ENCODE measurements at places on chromosomes 1 and 21.
A peak's percentile ranks its signal among the peaks of the same experiment; 100 is the strongest.

DNA sequence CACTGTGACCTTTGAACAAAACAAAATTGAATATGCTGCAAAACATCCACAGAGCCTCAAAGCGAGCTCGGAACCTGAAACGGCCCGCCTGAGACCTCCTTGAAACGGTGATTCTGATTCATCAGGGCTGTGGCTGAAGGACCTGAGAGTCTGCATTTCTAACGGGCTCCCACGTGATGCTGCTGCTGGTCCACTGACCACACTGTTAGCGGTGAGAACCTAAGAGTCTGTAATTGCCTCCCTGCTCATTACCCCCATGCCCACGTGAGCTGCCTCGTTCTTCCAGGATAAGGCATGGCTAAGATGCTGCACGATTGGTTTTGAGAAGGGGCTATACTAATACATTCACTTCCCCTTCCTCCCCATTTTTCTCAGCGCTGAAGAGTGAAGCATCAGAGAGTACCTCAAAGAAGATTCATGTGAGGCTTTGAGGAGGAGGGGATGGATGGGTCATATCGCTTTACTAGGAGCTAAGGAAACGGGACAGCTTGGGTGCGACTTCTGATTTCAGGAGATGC, 9.7 kb downstream of the TLR5 start:
- no peak for DNase-seq

- DNase-seq, result no peak
These were observed 2131.7 kb downstream of the MRPL39 start for GRCh38 chr21:23475281-23476219.

- peak; percentile 63 for DNase-seq
These were observed 456 bp upstream of the SMYD2 start for GRCh38 chr1:214280386-214281020.

DNA sequence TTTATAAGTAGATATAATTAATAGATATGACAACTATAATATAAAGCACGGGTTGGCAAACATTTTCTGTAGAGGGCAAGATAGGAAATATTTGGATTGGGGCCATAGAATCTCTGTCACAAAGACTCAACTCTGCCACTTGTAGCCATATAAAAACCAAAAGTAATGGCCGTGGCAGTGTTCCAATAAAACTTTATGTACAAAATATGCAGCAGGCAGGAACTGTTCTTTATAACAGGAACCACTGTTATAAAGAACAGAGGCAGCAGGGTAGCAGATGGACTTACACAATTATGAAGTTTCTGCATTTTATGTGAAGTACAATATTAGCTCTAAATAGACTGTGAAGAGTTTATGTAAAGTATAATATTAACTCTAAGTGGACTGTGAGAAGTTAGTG, 16.9 kb upstream of the QSOX1 start:
- no peak for DNase-seq

- peak; percentile 54 for DNase-seq
These were observed 13.1 kb downstream of the KRTAP13-1 start for GRCh38 chr21:30408782-30409494.

DNA sequence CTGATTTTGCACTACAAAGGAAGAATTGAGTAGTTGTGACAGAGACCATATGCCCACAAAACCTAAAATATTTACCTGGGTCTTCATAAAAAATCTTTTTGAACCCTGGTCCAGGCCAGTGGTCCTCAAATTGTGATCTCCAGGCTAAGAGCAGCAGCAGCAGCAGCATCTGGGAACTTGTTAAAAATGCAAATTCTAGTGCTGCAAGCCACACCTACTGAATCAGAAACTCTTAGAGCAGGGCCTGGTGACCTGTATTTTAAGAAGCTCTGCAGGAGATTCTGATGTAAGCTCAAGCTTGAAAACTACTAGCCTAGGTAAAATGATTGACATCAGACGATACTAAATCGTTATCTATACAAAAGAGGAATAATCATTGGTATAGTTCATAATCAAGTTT, 112.2 kb downstream of the LRRC7 start:
- no peak for DNase-seq

DNA sequence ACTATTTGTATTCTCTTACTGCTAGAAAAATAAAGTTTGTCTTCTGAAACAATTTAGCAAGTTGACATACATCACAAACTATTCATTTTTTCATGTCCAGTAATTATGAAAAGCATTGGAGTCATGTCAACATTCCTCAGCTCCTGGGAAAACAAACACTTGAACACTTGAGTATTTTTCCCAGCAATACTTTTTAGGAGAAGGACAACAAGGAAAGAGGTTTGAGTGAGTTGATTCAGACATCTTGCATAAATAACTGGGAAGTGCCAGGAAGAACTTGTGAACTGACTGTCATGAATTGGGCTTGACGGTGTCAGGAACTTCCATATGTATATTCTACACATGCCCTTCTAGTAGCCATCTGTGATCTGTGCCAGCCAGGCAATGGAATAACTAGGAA, 195.6 kb downstream of the HMCN1 start:
- DNase-seq, result no peak

DNA sequence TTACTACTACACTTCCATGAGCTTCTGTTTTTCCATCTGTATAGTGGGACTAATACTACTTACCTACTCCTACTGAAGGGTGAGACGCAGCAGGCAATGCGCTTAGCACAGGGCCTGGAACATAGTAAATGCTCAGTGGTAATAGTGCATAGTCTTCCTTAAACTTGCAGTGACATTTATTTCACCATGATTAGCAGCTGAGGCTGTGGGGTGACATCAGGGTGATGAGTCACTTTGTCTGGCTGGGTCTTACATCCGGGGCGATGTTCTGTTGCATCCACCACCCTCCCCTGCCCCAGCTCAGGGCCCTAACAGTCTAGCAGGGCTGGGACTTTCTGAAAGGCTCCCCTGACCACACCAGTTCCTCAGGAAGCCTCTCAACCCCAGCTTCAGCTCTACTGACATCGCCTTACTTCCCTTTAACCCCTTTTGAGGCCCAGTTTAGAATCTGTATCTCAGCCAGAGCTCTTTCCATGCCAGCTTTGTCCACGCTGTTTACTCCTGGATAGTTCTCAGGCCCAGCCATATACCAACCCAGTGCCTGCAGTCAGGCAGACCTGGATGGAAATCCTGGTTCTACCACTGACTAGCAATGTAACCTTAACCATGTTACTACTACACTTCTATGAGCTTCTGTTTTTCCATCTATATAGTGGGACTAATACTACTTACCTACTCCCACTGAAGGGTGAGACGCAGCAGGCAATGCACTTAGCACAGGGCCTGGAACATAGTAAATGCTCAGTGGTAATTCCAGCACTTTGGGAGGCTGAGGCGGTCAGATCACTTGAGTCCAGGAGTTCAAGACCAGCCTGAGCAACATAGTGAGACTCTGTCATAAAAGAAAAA, 66.3 kb downstream of the CD58 start:
- peak; percentile 85 for DNase-seq

- no peak for DNase-seq
These were observed 71.7 kb downstream of the SETD4 start for GRCh38 chr21:35988416-35989137.

- no peak for DNase-seq
These were observed 27.3 kb downstream of the VANGL2 start for GRCh38 chr1:160427625-160428024.

GRCh38 chr1:41381692-41382479, 20.7 kb downstream of the FOXO6 start:
- no peak for DNase-seq

GRCh38 chr1:54053745-54054437, 483 bp downstream of the TCEANC2 start:
- DNase-seq, result no peak

GRCh38 chr1:45171575-45171974, 34.8 kb downstream of the ZSWIM5 start:
- no peak for DNase-seq

- no peak for DNase-seq
These were observed 60.0 kb downstream of the LTN1 start for GRCh38 chr21:28932717-28933116.

DNA sequence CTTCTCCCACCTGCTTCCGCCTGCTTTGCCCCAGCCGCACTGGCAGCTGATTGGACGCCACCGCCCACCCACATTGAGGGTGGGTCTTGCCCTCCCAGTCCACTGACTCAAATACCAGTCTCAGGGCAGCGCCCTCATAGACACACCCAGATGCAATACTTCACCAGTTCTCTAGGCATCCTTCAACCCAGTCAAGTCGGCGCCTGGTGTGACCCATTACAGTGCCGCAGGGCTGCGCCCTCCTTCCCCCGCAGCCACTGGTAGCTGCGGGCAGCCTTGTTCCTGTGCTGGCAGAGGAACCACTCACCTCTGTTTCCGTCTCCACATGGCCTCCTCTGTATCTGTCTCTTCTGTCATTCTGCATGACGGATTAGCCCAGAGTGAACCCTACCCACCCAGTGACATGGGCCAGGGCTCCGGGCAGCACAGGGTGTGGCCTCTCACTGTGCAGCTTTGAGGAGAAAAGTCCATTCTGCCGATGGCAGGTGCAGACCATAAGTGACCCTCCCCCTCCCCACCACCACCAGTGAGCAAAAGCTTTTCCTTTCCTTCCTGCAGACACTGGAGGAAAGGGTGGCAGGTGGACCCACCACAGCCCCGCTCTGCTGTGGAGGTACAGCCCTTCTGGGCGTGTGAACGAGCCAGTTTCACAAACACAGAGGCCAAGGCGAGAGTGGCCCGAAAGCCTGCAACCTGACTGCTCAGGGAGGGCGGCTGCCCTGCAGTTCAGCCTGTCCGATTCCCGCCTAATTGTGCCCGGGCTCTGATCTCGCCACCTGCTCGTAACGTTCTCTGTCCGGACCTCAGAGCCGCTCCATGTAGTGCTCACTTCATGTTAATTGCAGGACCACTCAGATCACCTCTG, 57.1 kb downstream of the FAAP20 start:
- DNase-seq, result no peak

- peak; percentile 98 for DNase-seq
These were observed 11.4 kb downstream of the BTBD19 start for GRCh38 chr1:44819608-44820327.

DNA sequence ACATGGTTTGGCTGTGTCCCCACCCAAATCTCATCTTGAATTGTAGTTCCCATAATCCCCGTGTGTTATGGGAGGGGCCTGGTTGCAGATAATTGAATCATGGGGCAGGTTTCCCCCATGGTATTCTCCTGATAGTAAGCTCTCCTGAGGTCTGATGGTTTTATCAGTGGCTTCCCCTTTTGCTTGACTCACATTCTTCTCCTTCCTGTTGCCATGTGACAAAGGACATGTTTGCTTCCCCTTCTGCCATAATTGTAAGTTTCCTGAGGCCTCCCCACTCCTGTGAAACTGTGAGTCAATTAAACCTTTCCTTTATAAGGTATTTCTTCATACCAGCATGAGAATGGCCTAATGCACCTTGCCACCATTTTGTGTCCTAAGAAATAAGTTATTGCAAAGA, 415.0 kb downstream of the COL11A1 start:
- no peak for DNase-seq

DNA sequence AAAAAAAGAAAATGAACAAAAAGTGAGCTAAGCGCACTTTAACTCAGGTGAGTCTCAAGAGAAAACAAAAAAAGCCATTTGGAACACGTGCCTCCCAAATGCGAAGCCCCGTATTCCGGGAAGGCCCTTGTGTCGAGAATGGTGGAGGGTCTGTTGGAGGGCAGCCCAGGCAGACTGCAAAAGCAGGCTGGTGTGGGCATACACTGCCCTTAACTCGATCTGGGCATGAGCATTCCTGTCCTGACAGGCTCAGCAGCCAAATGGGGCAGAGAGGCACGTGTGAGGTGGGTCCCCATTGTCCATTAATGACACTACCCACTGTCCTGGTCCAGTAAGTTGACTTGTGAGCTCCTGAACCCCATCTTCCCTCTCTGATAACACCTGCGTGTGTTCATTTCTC, 57.7 kb downstream of the EVA1C start:
- DNase-seq, result no peak

GRCh38 chr21:17359781-17360180, 153.1 kb upstream of the CXADR start:
- no peak for DNase-seq

DNA sequence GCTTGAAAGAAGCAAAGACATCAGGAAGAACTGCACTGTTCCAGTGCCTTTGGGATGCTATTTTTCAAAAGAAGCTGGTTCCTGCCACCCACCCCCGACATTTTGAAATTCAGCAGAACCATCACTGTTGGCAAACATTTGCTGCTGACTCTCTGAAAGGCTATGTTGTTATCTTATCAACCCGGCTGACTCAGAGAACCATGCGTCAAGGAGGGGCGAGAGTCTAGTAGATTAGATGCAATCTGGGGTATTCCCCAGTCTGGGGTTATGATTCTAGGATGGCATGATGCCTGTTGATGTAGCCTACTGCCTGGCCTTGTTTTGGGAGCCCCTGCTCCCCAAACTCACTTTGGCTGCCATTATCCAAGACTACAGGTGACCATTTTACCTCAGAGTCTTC, 267.8 kb upstream of the RUNX1 start:
- DNase-seq, result no peak

DNA sequence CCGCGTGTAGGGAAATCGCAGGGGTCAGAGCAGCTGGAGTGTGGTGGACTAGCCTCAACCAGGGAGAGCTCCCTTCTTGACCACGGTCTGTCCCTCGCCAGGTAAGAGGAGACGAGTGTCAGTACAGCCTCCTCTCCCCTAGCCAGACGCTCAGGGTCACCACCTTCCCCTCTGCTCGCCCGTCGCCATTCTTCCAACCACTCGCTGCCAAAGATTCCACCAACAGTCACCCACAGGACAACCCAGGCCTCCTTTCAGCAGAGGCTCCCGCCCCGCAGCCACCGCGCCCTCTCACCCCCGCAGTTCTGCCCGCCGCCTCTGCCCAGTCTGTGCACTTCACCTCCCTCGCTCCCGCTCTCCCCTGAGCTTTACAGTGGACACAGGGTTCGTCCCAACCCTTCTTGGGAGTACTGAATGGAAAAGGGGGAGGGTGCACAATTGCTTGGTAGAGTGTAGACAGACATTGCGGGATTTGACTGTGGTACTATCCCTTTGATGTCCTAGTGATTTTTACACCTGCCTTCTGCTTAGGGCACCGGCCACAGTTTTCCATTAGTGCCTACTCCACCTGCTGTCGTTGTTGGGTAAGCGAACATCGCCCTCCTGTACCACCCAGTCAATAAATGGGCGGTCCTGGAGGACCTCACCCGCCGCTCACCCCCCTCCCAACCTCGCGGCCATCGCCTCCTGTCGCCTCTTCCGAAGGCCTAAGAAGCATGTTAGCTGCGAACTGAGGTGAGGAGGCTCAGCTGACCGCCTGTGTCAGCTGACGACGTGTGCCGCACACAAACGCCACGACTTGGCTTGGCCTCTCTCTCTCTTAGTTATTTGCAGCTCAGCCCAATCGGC, 9.2 kb upstream of the NBPF11 start:
- no peak for DNase-seq

GRCh38 chr1:1780598-1781525, 2.6 kb upstream of the NADK start:
- no peak for DNase-seq

DNA sequence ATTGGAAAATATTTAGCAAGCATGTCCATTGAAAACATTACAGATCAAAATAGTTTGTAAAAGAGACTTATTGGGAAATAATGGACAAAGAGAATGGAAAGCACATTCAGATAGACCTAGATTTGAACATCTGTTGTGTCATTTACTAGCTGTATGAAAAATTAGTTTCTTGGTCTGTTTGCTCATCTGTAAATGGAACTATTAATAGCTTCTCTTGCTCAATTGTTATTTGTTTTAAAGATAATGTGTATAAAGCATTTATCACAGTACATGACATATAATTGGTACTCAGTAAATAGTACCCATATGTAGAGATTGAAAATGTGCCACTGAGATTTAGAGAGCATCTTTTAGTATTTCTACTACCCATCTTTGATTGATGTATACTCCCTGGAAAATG, 25.9 kb downstream of the RPAP2 start:
- DNase-seq, result no peak

Data from RCC 7860 (cell line).